ENCODE measurements at places on chromosomes 2 and 18. TPM values are rescaled to one million over a fixed set of nuclear protein-coding genes. Genes with fewer than 3 reads are reported as not detected.

- no peak for DNase-seq
Observed at GRCh38 chr2:235218486-235218907, 266.7 kb downstream of the SH3BP4 start.

GRCh38 chr2:106334802-106335201, 133.4 kb downstream of the RGPD3 start:
- no peak for DNase-seq

DNA sequence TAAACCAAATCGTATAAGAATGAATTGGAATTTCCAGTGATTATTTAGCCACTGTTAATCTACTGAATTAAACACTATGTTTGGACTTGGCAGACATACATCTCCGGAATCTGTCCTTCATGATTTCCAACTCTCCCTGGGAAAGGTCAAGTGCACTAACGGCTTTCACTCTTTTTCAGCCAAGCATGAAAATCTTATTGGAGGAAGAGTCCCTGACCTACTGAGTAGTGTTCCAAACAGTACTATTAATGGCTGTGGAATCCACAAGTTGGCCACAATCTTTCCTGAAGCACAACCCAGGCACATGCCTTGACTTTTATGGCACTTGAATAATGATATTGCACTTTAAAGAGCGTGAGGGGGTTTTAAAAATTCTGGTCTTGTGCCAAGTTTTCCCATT, 318.9 kb upstream of the RND3 start:
- DNase-seq = no peak

DNA sequence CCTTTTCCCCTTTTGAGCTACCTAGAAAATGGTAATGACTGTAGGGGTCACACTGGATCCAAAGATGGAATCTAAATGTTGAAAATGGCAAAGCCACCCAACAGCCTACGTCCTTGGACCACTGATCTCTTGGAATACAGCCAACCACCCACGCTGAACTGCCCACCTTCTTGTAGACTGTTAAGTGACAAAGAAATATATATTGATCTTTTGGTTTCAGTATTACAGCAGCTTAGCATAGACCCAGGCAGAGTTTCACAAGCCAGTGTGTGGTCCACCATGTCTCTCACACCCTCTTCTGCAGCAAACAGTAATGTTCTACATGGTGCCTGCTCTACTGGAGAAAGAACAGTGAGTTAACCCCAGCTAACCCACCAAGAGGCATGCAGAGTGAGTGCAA, 20.2 kb downstream of the CACNB4 start:
- no peak for DNase-seq

Gene CELF4
- not detected for polyA plus RNA-seq

Gene YPEL5
- 231 TPM for polyA plus RNA-seq

Measured in CD14-positive monocyte (primary cell).